Heart left ventricle (tissue), 16 donors: ENCODE measurements at places on chromosomes 13 and 19.
A peak's percentile ranks its signal among the peaks of the same experiment; 100 is the strongest.

DNA sequence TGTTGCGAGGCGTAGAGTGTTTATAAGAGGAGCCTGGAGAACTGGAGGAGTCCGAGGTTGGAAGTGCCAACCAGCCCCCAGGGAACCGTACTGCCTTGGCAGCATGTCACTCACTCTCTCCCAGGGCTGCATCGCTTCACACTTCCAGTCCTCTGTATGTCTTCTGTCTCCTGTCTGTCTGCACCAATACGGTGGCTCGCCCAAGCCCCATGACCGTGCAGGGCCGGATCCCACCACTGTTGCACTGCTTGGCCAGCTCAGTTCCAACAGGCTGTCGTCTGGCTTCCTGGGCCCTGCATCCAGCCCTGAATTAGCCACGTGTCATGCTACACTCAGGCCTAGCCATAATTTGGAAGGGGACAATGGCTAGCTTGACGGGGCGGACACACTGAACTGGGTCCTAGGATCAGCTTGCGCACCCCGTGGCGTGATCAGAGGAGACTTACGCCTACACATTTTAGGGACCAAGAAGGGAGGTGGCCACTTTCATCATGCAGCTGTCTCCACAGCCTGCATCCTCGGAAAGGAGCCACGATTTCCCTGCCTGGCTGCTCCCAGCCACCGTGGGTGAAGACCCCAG is 147.1 kb downstream of the URI1 start:
- no peak for DNase-seq
- no peaks in the 10 kb centered on the region for H3K36me3 ChIP-seq
- H3K27ac ChIP-seq: no peak overlapping the region
- no peaks in the 10 kb centered on the region for H3K4me1 ChIP-seq
- no peak overlapping the region for H3K4me3 ChIP-seq

GRCh38 chr13:28161370-28161769 is 23.0 kb downstream of the PAN3 start:
- H3K27me3 ChIP-seq: no peaks in the 10 kb centered on the region
- peaks cover 11% of the 10 kb centered on the region for H3K4me1 ChIP-seq
- DNase-seq: no peak
- no peak overlapping the region for H3K27ac ChIP-seq
- no peak overlapping the region for H3K4me3 ChIP-seq

DNA sequence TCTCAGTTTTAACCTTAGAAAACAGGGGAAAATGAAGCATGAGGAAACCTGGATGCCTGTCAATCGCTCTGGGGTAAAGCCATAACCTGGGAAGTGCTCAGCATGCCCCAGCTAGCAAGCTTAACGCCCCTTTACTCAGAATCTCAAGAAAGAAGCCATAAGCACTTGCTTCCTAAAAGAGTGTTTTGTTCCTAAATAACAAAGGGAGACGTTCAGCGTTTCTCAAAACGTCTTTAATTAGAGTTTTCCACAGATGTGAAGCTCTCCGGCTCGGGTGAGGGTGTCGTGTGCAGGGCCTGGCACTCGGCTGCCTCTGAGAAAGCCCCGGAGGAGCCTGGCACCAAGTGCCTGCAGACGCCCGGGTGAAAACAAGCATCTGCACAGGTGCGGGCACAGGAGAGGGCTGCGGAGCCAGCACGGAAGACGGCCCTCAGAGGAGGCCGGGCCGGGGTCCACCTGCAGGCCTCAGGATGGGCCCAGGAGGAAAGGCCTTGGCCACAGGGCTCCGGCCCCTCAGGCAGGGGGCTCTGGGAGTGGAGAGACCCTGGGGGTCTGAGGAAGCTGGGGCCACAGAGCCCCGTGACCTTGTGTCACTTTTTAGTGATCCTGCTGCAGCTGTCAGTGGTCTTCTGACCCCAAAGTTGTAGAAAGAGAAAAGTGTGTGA is 6.2 kb downstream of the GAS6 start:
- H3K4me1 ChIP-seq: peaks cover 81% of the 10 kb centered on the region
- no peak for DNase-seq
- no peaks in the 10 kb centered on the region for H3K27me3 ChIP-seq
- H3K4me3 ChIP-seq: no peak overlapping the region
- H3K36me3 ChIP-seq: no peaks in the 10 kb centered on the region

DNA sequence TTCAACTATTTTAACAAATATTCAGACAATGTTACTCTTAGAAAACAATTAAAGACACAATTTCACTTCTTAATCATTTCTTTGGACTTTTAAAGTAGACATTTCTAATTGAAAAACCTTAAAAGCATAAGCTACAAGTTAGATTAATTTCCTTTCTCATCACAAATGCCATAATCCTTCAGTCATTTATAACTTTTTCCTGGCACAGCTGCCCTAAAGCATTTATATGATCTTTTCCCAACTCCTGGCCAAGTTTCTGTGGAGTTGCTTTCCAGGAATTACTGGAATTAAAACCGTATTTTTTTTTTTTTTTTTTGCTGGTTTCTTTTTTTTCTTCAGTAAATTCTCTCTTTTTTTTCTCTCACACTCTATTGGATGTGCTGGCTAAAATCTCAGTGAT is 615.9 kb downstream of the TBC1D4 start:
- no peak overlapping the region for H3K27ac ChIP-seq
- no peak overlapping the region for H3K4me3 ChIP-seq
- H3K4me1 ChIP-seq: no peaks in the 10 kb centered on the region
- H3K36me3 ChIP-seq: no peaks in the 10 kb centered on the region
- no peaks in the 10 kb centered on the region for H3K27me3 ChIP-seq
- DNase-seq: no peak

GRCh38 chr19:36140304-36141038 is 605 bp downstream of the CAPNS1 start:
- H3K27me3 ChIP-seq: no peaks in the 10 kb centered on the region
- H3K4me1 ChIP-seq: peaks cover 27% of the 10 kb centered on the region

- H3K36me3 ChIP-seq: no peaks in the 10 kb centered on the region
- H3K27me3 ChIP-seq: no peaks in the 10 kb centered on the region
- no peak for DNase-seq
- H3K4me3 ChIP-seq: peak overlapping the region; percentile 91
Observed at GRCh38 chr13:75479102-75479740, 2.7 kb downstream of the TBC1D4 start.

GRCh38 chr13:28012896-28013295 is 24.4 kb upstream of the URAD start:
- H3K36me3 ChIP-seq: no peaks in the 10 kb centered on the region
- no peaks in the 10 kb centered on the region for H3K4me1 ChIP-seq
- no peak overlapping the region for H3K4me3 ChIP-seq
- H3K27me3 ChIP-seq: peaks cover 38% of the 10 kb centered on the region
- H3K27ac ChIP-seq: no peak overlapping the region
- no peak for DNase-seq

DNA sequence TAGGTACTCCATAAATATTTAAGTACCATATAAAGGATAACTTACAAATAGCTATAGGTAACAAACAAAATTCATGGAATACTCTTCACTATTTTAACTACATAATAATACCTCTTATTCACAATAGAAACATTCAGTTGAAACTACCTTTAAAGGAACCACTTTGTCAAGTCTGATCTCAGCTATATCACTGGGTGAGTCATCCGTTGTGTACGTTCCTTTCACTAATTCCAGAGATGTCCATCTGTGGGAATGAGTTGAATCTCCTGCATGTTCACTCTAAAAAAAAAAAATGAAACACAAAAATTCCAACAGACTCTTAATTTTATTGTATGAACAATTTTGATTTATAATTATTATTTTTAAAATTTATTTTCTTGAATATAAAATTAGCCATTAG is 149.4 kb upstream of the FBXL3 start:
- no peak overlapping the region for H3K27ac ChIP-seq
- H3K4me1 ChIP-seq: no peaks in the 10 kb centered on the region
- no peaks in the 10 kb centered on the region for H3K36me3 ChIP-seq
- no peak for DNase-seq
